Pulmonary artery endothelial cell (primary cell): ENCODE measurements at places on chromosomes 1 and 21. TPM values are rescaled to one million over a fixed set of nuclear protein-coding genes. Genes with fewer than 3 reads are reported as not detected.

The AADACL3 gene
- total RNA-seq, result not detected in 2 replicates

- no peak for DNase-seq
These were observed 41.5 kb downstream of the STYXL2 start for GRCh38 chr1:167135281-167135840.

GRCh38 chr1:147545133-147545532, 3.8 kb downstream of the BCL9 start:
- DNase-seq, result no peak

GRCh38 chr1:17982197-17982596, 125.4 kb upstream of the IGSF21 start:
- no peak for DNase-seq

GRCh38 chr1:159866066-159866465, 3.6 kb upstream of the VSIG8 start:
- DNase-seq, result no peak
